ENCODE measurements at places on chromosomes 7 and 10. TPM values are rescaled to one million over a fixed set of nuclear protein-coding genes. Genes with fewer than 3 reads are reported as not detected.

UCN3 gene
- not detected for total RNA-seq

TCERG1L gene
- 9.0 TPM for total RNA-seq

KLF14 gene
- 0.23 TPM for total RNA-seq

MET gene
- 2.8 TPM for total RNA-seq

AKR1E2 gene
- 74.0 TPM for total RNA-seq

MMP21 gene
- total RNA-seq, result 0.46 TPM

HMX3 gene
- total RNA-seq, result 2.8 TPM

SYT15 gene
- 2.1 TPM for total RNA-seq

Measured in diencephalon (tissue), 1 donor.